ENCODE measurements at places on chromosomes 12 and 14.

- DNase-seq, result no peak
Observed at GRCh38 chr12:46483572-46484395, 111.2 kb upstream of the SLC38A2 start.

DNA sequence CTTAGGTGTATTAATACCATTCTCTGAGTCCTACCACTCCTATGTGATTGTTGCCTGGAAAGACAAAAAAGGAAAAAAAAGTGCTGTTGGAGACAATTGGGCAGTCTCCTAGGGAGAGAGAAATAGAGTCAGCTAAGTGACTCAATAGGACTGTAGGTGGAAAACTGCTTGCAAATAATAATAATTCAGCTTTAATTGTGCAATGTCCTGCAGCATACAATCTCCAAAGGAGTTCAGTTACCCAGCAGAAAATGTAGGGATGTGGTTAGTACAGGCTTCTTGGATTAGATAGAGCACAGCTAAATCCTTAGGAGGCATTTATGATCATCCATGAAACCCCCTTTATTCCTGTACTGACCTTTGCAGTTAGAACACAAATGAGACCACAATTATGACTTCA is 3.0 kb upstream of the SRSF9 start:
- no peak for DNase-seq

- DNase-seq, result no peak
Observed at GRCh38 chr14:70707138-70708038, 65.7 kb downstream of the TTC9 start.

DNA sequence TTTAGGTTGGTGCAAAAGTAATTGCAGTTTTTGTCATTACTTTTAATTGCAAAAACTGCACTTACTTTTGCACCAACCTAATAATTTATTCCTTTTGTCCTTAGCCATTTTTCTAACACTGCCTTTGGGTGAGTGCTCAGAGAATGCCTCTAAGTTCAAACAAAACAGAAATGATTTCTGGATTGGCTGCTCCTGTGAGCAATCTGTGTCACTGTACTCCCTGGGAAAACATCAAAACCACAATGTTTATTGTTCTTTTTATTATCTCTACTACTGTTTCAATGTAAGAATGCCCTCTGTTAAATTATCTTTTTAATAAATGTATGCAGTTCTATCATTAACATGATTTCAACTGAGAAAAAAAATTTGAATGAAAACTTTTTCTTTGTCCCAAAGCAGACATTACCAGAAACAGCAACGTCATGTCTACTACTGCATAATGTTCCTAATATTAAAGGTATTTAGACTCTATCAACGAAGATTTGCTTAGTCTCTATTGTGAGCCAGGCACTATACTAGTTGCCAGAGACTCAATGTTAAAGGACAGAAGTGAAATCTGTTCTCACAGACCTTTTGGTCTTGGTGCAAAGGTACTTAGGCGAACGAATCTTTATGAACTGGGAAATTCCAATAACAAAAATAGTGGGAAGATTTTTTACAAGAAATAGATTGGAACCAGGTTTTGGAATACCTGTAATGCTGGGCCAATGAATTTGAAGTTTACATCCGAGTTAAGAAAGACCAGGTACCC is 6.2 kb downstream of the SLC41A2 start:
- DNase-seq, result no peak

DNA sequence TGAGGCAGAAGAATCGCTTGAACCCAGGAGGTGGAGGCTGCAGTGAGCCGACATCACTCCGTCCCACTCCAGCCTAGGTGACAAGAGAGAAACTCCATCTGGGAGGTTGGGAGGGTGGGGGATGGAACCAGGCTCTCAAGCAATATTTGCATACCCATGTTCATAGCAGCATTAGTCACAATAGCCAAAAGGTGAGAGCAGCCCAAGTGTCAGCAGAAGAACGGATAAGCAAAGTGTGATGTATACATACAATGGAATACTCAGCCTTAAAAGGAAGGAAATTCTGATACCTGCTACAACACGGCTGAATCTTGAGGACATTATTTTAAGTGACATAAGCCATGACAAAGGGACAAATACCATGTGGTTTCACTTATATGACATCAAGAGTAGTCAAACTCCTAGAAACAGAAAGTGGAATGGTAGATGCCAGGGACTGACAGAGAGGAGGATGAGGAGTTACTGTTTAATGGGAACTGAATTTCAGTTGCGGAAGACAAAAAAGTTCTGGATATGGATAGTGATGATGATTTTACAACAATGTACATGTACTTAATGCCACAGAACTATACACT is 11.6 kb downstream of the DAD1 start:
- no peak for DNase-seq

- no peak for DNase-seq
Observed at GRCh38 chr12:130436741-130437501, 99.2 kb downstream of the PIWIL1 start.

- no peak for DNase-seq
Observed at GRCh38 chr14:22848351-22849164, 12.2 kb downstream of the MMP14 start.

DNA sequence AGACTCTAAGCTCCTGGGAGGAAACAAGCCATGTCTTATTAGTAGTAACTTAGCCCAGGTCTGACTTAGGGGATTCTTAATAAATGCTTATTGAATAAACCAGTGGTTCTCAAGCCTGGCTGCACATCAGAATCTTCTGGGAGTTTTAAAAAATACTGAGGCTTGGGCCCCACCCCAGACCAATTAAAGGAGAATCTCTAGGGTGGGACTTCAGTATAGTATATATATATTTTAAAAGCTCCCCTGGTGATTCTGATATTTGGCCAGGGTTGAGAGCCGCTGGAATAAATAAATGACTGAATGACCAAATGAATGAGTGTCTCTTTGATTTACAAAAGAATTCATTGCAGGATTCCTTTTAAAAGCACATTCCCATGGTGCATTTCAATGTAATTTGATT is 151.5 kb upstream of the GSC start:
- DNase-seq, result no peak

DNA sequence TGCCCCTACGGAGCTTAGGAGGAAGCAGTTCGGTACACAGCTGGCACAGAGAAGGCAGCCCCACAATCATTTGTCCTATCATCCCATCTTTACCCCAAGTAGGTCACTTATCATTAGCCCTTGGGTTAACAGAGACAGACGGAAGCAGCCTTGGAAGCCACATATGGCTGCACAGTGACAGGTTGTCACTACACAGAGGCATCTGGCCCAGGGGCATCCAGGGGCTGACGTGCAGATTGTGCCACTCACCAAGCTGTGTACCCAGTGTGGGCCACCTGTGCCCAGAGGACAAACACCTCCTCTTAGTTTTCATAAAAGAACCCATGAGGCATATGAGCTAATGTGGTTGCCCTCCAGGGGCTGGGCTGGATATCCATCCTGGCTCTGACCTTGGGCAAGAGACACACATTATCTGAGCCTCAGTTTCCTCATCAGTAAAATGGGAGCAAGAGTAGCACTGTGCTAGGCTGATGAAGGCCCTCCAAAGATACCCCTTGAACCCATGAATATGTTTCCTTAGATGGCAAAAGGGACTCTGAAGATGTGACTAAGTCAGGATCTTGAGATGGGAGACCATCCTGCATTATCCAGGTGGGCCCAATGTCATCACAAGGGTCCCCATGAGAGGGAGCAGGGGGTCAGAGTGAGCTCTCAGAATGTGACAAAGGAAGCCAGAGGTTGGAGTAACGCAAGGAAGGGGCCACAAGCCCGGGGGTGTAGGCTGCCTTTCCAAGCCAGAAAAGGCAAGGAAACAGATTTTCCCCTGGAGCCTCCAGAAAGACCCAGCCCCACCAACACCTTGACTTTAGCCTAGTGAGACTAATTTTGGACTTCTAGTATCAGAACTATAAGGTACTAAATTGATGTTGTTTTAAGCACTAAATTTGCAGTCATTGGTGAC is 64.6 kb downstream of the C14orf132 start:
- DNase-seq, result no peak

- no peak for DNase-seq
Observed at GRCh38 chr12:58647495-58647894, 272.8 kb downstream of the LRIG3 start.

Measured in stimulated activated CD8-positive, alpha-beta memory T cell treated with anti-CD3 and anti-CD28 coated beads, Interleukin-4, amount 100 ng/mL, for 24 hours (primary cell).